ENCODE measurements at places on chromosomes 6 and 20.
A peak's percentile ranks its signal among the peaks of the same experiment; 100 is the strongest.

- no peaks in the 10 kb centered on the region for H3K27me3 ChIP-seq
- no peak for DNase-seq
- peak overlapping the region; percentile 99 for H3K4me3 ChIP-seq
- H3K36me3 ChIP-seq = peaks cover 9% of the 10 kb centered on the region
Observed at GRCh38 chr20:59939879-59940128, 301 bp downstream of the PPP1R3D start.

DNA sequence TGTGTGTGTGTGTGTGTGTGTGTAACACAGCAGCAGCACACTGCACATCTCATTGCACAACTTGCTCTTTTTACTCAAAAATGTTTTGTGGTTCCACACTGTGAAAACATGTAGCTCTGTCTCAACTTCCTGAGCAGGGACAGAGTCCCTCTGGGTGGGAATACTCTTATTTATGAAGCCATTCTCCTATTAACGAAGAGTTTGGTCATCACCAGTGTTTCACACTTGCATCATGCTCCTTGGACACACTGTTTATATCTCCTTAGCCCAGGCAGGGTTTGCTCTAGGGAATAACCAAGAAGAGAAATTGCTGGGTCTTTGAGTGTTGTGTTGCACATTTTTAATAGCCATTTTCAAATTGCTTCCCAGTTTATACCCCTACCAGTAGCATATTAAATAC, 53.6 kb downstream of the ZNF831 start:
- no peaks in the 10 kb centered on the region for H3K27me3 ChIP-seq
- H3K36me3 ChIP-seq = peaks cover 19% of the 10 kb centered on the region

GRCh38 chr20:61841966-61842365, 223.7 kb downstream of the TAF4 start:
- no peaks in the 10 kb centered on the region for H3K36me3 ChIP-seq
- no peak for DNase-seq
- H3K27me3 ChIP-seq = no peaks in the 10 kb centered on the region
- no peak overlapping the region for H3K4me3 ChIP-seq
- H3K27ac ChIP-seq = no peak overlapping the region

GRCh38 chr20:39049684-39050554, 87.8 kb downstream of the DHX35 start:
- peaks cover 16% of the 10 kb centered on the region for H3K27me3 ChIP-seq
- H3K36me3 ChIP-seq = no peaks in the 10 kb centered on the region
- no peaks in the 10 kb centered on the region for H3K4me1 ChIP-seq
- H3K27ac ChIP-seq = peak overlapping the region; percentile 49
